ENCODE measurements at places on chromosomes 6 and 20.

DNA sequence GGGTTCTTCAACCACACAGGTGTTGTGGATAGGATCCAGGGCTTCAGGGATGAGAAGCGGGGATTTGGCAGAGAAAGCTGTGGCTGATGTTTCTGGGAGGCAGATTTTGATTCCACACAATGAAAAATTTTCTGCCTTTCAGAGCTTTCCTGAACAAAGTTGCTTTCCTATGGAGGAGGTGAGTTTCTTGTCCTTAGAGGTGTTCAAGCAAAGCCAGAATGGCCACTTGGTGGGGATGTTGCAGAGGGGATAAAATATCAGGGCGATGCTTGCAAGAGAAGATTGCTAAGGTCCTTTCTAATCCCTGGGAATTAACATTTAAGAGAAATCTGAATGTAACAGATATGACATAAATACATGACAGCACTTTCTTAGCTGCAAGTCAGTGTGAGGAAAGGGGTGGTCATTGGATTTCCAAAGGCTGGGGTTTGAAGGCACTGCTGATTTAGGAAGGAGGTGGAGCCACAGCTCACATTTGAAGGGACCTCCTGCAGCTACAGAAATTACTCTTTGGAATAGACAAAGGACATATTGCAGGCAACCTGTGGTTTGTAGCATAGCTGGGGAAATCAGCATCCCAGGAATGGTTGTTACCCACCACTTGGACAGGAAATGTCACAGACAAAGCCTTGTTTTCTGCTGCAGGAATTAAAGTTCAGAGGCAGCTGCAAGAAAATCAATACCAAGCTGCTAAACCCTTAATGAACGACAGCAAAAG, 271.1 kb upstream of the CHD6 start:
- DNase-seq = no peak

DNA sequence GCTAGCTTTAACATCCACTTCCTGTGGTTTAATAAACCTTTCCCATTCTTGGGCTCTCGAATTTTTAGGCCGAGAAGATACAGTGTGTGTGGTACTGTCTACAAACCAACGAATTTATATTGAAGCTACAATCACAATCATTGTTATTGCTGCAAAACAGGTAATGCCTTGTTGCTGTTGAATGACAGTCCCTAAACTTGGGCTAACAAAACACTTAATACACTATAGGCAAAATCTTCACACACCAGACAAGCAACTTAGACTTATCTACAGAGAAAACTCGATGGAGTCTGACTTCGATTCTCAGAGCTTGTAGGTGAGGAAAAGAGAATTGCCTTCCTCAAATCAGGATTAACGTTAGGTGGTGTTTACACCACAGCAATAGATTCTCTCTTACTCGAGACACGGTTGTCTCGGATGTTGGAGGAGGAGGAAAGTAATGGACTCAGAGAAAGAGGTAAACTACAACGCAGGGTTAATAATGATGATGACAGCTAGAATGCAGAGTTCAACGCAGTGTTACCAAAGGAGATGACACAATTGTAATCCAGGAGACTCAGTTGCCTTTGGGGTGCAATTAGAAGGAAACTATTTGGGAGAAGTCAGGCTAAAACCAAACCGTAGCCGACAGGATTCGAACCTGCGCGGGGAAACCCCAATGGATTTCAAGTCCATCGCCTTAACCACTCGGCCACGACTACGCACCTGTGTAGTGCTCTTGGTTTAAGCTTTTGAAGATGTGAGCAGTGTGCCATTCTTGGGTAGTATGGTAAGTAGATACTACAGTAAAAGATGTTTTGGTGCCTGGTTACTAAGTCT, 32.5 kb upstream of the ZNF184 start:
- DNase-seq = peak; percentile 1

GRCh38 chr6:100461278-100461916, 3.3 kb downstream of the SIM1 start:
- peak; percentile 67 for DNase-seq

- DNase-seq = no peak
Observed at GRCh38 chr6:15073344-15073789, 172.5 kb upstream of the JARID2 start.

Data from NCI-H1092 treated with DMSO at 0.1 percent for 48 hours (cell line).